ENCODE measurements at places on chromosomes 2 and 18.

GRCh38 chr2:237074211-237074993 is 11.3 kb upstream of the COPS8 start:
- no peak for DNase-seq

DNA sequence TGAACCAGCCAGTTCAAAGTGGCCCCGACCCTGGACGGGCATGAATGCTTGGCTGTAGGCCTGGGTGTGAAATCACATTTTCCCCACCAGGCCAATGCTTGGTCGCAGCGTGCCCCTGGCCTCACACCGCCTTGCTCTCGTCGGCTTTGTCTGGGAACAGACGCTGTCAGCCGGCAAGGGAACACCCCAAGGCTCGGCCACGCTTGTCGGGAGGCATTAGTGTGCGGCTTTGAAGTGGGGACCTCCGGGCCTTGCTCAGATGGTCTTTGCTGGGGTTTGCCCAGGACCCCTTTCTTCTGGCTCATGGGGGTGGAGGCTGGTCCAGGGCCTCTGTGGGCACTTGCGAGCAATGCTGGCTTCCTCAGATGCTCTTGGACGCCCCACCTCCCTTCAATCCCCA is 79.1 kb downstream of the INHBB start:
- DNase-seq = no peak

DNA sequence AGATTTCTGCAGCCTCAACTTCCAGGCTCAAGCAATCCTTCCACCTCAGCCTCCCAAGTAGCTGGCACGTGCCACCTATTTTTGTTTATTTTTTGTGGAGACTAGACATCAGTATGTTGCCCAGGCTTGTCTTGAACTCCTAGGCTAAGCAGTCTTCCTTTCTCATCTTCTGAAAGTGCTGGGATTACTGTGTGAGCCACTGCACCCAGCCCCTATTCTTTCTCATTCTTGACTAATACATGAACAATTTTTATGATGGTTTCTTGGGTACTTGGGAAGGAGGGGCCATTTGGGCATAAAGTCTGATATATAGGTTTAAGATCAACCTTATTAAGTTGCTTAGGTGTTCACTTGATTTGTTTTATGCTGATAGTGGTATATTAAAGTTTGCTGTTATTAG is 26.2 kb downstream of the EPC2 start:
- no peak for DNase-seq

GRCh38 chr2:13504808-13505207 is 788.1 kb downstream of the TRIB2 start:
- no peak for DNase-seq

- no peak for DNase-seq
Observed at GRCh38 chr18:49243391-49243790, 217.1 kb downstream of the DYM start.

DNA sequence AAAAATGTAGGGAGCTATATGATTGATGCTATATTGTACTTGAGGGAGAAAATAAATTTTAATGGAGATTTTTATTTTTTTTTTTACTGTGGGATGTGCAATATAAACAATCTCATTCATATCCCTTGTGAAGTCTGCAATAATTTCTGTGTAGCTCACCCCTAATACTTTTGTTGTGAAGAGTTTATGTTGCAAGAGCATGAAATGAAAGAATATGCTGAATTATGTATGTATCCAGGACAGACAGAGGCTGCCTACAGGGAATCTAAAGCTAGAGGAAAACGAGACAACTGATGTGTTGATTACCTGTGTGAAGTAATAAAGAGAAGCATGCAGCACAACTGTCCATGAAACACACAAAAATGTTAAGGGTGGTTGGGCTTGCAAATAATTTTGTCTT is 643.3 kb downstream of the DCDC2C start:
- no peak for DNase-seq

DNA sequence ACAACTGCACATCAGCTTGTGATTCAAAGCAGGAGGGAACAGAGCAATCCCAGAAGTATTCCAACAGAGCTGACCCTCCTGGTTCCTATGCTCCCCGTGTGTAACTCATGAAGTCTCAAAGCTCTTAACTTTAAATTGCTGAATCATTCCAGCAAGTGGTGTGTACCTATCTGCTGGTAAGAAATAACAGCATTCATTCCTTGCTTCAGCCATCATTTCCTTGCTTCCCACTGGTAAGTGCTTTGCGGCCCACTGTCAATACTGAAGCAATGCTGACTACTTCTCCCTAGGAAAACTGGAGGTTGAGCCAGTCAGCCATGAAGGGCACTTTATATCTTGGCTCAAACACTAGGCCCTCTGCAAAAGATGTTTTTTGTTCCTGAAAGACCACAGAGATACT is 222.4 kb downstream of the EXOC6B start:
- DNase-seq = no peak

DNA sequence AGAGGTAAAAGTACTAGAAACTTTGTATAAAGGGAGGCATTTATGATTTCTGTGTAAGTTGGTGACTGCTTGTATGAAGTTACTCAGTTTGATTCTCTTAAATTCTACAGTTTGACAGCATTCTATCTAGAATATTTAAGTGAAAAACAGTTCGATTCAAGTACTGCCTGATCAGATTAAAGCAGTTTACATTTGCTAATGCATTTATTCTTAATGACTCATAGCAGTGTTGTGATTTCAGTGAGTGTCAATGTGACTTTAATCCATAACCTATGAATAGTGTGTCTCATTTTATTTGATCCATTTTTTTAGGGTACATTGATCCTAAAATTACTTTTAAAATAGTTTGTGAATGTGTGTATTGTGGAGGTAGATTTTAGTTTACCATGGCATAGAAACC is 35.7 kb downstream of the WDR43 start:
- DNase-seq = no peak

- no peak for DNase-seq
Observed at GRCh38 chr2:95068256-95068655, 42.7 kb downstream of the MAL start.

DNA sequence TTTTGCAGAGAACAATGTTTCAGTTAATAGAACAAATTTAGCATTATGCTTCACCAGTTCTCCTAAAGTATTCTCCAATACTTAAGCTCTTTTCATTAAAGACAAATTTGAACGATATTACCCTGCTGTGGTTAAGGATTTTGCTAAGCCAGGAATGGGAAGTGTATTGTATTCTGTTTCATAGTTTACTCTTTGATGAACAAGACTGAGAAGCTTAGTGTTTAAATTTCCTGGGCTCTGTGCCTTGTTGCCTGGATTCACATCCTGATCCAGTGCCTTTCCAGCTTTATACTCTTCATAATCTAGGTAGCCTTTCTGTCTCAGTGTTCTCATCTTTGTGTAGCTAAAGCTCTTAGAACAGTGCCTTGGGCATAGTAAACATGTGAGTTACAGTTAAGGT is 58.6 kb upstream of the GLS start:
- DNase-seq = no peak

GRCh38 chr18:31562726-31563125 is 29.0 kb upstream of the TTR start:
- no peak for DNase-seq

DNA sequence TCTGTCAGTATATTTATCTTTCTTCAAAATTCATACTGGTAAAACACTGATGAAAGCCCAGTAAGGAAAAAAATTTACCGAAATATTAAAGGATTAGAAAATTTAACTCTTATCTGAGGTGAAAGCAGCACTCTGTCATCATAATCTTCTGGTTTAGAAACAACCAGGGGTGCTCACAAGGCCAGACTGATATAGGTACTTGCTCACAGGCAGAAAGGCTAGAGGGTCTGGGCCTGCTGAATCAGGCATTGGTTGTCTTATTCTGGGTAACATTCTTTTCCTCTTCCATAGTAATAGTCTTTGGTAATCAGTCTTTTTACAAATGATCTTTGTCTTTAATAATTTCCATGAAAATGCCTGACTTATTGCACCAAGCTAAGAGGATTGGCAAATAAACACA is 221.4 kb upstream of the TFPI start:
- no peak for DNase-seq

DNA sequence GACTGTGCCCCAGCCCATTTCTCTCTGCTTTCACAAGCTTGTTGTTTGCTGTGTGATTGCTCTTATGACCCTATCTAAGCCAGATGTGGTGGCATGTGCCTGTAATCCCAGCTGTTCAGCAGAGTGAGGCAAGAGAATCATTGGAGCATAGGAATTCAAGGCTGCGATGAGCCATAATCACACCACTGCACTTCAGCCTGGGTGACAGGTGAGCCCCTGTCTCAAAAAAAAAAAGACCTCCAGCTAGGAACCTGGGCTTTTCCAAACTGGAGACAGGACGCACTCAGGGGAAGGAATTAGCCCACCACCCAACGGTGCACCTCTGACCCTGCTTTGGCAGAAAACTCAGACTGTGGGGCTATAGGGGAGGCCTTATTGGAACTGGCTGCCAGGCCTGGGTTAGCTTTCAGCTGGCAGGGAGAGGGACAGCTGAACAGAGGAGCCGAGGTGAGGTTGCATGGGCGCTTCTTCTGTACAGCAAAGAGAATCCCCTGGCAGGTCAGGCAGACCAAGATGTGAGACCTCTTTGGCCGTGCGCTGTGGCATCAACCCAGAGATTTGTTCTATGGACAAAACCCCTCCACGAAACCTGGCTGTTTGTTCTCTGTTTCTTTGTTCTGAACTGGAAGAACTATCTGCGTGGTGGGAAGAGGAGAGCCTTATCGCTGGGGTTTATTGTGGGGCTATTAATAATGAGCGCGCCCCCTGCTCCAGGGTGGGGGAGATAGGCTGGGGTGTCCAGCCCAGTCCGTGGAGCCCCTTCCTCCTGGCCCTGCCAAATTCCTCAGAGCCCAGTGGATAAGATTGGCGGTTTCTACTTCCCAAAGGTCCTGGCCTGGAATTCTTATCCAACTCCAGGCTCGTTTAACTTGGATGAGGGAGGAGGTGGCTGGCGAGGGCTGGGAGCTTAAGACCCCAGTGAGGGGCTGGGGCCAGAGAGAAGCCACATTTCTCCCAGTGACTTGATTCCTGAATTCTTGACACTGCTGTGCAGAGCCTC is 38.8 kb upstream of the SMAD7 start:
- no peak for DNase-seq

DNA sequence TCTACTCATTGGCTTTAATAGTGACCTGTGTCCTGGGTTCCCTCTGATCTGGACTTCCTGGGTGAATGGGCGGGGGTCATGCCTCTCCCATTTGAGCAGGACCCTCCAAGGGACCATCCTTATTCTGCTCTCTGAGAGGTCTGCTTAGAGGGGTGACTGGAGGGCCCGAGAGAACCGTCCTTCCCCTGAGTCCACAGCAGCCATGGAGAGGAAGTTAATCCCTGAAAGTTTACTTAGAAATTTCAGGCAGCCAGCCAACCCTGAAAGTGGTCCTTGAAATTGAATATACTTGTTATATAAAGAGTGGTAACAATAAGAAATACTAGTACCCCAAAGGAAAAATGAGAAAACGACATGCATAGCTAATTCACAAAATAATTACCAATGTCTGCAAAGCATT is 226.1 kb downstream of the DYSF start:
- DNase-seq = no peak

GRCh38 chr2:121567452-121567851 is 36.8 kb downstream of the RNU4ATAC start:
- no peak for DNase-seq

DNA sequence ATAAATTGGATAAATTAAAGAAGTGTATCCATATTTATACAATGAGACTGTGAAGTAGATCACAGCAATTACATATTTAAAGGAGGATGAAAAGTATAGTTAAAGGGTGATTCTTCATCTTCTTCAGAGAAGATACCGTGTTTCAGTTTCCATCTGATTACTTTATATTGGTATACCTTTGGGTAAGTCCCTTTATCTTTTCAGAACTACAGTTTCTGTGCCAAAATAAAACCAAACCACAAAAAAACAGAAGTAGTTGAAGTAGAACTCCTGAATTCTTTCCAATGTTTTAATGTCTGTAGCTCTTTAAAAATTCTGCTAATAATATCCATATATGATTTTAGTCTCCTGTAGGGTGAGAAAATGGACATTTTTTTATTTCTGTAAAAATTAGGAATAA is 231.2 kb upstream of the LINC00305 start:
- no peak for DNase-seq

DNA sequence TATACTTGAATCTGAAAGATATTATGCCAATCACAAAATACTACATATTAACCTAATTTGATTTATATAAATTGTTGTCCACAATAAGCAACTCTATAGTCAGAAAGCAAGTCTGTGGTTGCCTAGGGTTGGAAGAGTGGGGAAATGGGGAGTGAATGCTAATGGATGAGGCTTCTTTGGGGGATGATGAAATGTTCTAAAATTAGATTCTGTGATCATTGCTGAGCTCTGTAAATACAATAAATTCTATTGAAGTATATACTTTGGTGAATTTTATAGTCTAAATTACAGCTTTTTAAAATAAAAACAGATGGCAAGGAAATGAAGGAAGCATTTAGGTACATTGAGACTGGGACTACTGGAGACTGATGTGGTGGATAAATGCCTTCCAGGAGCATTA is 275.5 kb downstream of the MBD2 start:
- no peak for DNase-seq

DNA sequence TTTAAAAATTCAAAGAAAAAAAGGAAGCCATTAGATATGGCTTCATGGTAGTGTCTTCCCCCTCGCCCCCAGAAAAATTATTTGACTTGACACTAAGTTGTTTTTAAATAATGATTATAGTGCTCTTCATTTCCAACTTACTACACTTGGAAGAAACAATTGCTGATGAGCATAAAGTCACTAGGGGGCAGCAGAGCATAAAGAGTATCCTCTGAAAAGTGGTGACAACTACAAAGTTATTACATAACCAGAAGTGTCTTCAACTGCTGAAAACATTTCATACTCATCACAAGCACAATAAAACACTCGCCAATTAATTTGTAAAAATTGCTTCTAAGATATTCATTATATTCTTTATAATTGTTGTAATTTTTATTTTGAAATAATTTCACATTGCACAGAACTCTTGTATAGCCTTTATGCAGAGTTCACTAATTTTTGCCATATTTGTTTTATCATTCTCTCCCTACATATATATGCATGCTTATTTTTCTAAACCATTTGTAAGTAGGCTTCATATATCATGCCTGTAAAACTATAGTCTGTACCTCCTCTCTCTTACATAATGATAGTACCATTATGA is 54.9 kb downstream of the EXOC6B start:
- DNase-seq = no peak

DNA sequence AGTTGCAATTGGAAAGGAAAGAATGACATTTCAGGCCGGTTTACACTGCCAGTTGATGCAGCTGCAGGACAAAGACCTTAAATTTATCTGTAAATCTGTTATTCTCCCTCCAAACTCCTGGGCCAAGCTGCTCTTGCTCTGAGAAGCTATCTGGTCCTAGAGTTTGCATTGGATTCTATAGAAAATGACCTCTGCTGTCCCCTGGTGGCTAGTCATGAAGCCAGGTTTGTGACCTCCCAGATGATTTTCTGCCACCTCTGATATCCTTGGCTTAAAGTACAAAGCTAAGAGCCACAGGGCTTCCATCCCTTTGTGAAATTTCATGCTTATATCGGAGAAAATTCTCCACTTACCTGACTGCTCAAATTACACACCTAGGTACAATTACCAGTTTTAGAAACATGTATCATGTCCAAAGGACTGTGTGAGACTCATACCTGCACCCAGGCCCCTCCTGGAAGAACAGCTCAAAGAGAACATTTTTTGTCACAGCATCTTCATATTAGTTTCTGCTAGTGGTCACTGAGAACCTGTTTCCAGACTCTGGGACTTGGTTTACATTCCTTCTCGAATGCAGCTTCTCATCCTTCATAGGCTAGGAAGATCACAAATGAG is 28.9 kb upstream of the IER3IP1 start:
- DNase-seq = no peak

- no peak for DNase-seq
Observed at GRCh38 chr2:64846177-64846576, 143.0 kb upstream of the SLC1A4 start.

Data from SIG-M5 (cell line).